ENCODE measurements at places on chromosomes 12 and 14. TPM values are rescaled to one million over a fixed set of nuclear protein-coding genes. Genes with fewer than 3 reads are reported as not detected.

- H3K4me3 ChIP-seq = peak overlapping the region; percentile 64
- peaks cover 21% of the 10 kb centered on the region for H3K4me1 ChIP-seq
- DNase-seq = no peak
- peaks cover 57% of the 10 kb centered on the region for H3K27me3 ChIP-seq
- no peak overlapping the region for H3K27ac ChIP-seq
- no peaks in the 10 kb centered on the region for H3K36me3 ChIP-seq
These were observed 10.2 kb downstream of the KCNH3 start for GRCh38 chr12:49548822-49549648.

DNA sequence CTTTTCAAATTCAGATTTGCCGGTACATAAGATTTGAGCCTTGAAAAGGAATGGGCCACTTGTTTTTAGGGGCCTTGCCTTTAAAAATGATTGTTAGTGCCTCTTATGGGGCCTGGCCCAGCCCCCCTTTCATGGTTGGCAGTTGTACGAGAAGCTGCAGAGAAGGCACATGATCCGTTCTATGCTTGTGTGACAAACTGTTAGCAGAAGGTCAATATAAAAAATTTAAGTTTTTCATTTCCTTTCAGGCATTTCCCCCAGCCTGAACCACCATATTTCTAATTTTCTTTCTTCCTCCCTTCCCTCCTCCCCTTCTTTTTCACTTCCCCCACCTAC, 119.1 kb downstream of the PLXNC1 start:
- H3K4me3 ChIP-seq = no peak overlapping the region
- no peak for DNase-seq
- peaks cover 18% of the 10 kb centered on the region for H3K4me1 ChIP-seq

DNA sequence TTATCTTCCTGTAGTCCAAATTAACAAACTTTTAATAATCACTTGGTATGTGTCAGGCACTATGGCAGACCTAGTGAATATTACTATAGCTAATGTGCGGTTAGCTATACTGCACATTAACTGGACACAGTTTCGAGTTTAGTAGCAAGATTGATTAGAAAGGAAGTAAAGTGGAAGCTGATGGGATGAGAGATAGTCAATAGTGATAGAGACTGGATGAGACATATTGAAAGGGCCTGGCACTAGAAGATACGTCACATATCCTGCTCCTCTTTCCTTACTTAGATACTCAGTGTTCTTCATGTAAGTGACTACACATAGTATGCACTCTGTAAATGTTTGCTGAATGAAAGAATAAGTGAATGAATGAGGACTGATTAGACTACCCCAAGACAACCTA, 5.5 kb downstream of the TBK1 start:
- no peaks in the 10 kb centered on the region for H3K36me3 ChIP-seq
- peak overlapping the region; percentile 43 for H3K27ac ChIP-seq
- H3K27me3 ChIP-seq = no peaks in the 10 kb centered on the region
- H3K4me1 ChIP-seq = peaks cover 16% of the 10 kb centered on the region
- no peak overlapping the region for H3K4me3 ChIP-seq
- DNase-seq = no peak

The REC8 gene
- 32.4 TPM for total RNA-seq

DNA sequence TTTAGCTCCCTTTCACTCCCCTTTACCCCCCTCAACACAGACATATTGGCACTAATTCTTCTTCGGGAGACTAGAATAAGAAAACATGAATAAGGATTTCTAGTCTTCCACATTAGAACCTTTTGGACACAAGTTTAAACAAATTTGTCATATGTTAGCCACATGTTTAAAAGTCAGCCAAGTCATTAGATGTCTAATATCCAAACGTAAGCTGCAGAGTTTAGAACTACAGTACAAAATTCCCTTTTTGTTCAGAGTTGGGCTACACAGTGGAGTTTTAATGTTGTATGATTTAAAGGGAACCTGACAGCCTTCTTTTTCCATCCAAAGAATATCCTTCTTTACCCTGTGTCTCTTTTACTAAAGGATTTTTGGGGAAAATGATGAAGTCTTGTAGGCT, 79.8 kb downstream of the PDE6H start:
- H3K27ac ChIP-seq = no peak overlapping the region
- no peak for DNase-seq
- no peaks in the 10 kb centered on the region for H3K27me3 ChIP-seq
- no peak overlapping the region for H3K4me3 ChIP-seq

- H3K27ac ChIP-seq = peak overlapping the region; percentile 35
- H3K36me3 ChIP-seq = no peaks in the 10 kb centered on the region
- no peak overlapping the region for H3K4me3 ChIP-seq
- peaks cover 23% of the 10 kb centered on the region for H3K4me1 ChIP-seq
- DNase-seq = no peak
These were observed 13.4 kb upstream of the PCNX1 start for GRCh38 chr14:70893858-70894291.

DNA sequence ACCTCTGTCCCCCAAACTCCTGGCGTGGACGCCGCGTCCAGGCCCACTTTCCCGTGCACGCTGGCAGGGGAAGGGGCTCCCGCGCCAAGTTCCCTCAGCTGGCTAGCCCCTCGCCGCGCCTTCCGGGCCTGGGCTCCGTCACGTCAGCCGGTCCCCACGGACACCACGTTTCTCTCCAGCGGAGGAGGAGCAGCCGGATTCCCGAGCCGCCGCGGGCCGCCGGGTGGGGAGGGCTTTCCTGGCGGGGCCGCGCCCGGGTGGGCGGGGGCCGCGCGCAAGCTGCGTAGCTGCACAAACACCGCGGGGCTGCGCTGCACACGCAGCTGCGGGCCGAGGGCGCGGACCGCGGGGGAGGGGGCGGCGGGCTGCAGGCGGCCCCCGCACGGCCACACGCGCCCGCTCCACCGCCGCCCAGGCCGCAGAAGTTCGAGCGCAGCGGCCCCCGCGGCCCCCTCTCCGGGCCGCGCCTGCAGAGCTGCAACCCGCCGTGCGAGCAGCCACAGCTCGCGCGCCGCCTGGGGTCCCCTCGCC, 45.1 kb upstream of the PNMA1 start:
- peak; percentile 27 for DNase-seq
- H3K4me1 ChIP-seq = peaks cover 46% of the 10 kb centered on the region
- H3K27ac ChIP-seq = peak overlapping the region; percentile 79
- no peaks in the 10 kb centered on the region for H3K36me3 ChIP-seq
- peak overlapping the region; percentile 77 for H3K4me3 ChIP-seq
- H3K27me3 ChIP-seq = no peaks in the 10 kb centered on the region

The PZP gene
- total RNA-seq = not detected

The PMEL gene
- not detected for total RNA-seq

- H3K27me3 ChIP-seq = peaks cover 7% of the 10 kb centered on the region
- H3K4me1 ChIP-seq = no peaks in the 10 kb centered on the region
- H3K36me3 ChIP-seq = no peaks in the 10 kb centered on the region
- H3K27ac ChIP-seq = no peak overlapping the region
These were observed 38.0 kb upstream of the BCL7A start for GRCh38 chr12:121983536-121984210.

The SPIC gene
- total RNA-seq = not detected

The GLI1 gene
- total RNA-seq = 1.6 TPM

DNA sequence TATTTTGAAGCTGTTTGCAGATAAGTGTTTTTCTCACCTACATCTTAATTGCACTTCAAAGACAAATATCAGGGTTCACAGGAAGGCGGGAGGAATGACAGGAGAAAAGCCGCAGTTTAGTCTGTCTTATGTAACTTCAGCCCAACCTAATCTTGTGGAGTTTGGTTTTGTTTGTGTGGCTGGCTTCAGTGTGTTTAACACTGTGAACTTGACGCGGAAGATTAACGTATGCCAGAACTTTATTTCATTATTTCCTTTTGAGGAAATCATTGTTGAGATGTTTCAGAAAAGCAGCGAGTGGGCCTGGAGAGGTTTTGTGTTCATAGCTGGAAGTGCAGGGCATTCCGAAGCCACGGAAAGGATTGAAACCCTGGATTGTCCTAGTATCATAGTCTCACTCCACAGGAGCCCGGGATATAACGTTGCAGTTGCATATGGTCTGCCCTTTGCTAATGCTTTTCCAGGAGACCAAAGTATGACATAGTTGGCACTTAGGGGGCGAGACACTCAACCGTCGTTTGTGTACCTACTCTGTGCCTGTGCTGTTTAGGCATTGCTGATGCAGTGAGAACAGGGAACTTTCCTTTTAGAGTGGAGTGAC, 2.0 kb downstream of the PELI2 start:
- H3K4me3 ChIP-seq = peak overlapping the region; percentile 82
- H3K27ac ChIP-seq = no peak overlapping the region
- peaks cover 30% of the 10 kb centered on the region for H3K4me1 ChIP-seq
